CD4-positive, alpha-beta T cell treated with Interleukin-15 for 4 hours (primary cell): ENCODE measurements at places on chromosomes 1 and 21.
A peak's percentile ranks its signal among the peaks of the same experiment; 100 is the strongest.

- DNase-seq, result no peak
Observed at GRCh38 chr1:232143315-232143886, 486.5 kb downstream of the SIPA1L2 start.

DNA sequence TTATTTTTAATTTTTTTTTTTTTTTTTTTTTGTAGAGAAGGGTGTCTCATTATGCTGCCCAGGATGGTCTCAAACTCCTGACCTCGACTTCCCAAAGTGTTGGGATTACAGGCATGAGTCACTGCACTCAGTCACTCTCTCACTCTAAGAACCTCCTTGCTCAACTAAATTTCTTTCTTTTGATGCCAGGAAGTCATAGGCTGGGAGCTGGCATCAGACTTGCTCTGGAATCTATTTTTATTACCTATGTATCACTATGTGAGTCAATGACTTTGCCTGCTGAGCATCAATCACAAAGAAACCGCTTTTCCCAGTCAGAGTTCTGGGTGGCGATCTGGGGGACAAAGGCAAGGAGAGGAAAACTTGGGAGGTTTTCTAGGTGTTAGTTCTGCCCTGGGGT is 35.5 kb upstream of the PARP1 start:
- no peak for DNase-seq

GRCh38 chr1:42000766-42001165 is 82.0 kb upstream of the HIVEP3 start:
- DNase-seq, result no peak

DNA sequence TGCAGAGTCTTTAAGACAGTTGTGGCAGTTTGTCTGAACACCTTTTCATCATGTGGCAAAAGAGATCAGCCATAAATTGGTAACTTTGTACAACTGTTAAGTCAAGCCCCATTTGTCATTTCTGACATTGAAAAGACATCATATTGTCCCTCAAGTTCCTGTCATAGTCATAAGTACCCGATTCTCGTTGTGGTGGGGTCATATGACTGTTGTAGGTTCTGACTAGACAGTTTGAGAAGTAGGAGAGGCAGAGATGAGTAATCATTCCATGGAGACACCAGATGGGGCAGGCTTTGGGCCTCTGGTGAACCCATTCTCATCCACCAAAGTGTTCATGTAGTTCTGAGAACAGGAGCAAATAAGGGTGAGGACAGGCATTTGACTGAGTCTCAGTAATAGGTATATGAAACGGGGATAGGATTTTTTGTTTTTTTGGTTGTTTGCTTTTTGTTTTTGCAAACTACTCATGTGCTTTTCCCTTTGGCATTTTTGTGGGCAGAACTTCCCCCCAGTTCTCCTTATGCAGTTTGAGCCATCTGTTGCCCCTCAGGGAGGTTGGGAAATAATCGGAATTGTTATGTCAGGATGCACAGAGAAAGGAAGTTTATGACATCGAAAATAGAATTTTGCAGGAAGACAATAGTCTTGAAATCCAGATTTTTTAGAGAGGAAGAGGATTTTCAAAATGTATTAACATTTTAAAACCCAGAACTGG is 86.9 kb upstream of the KCNE2 start:
- no peak for DNase-seq

DNA sequence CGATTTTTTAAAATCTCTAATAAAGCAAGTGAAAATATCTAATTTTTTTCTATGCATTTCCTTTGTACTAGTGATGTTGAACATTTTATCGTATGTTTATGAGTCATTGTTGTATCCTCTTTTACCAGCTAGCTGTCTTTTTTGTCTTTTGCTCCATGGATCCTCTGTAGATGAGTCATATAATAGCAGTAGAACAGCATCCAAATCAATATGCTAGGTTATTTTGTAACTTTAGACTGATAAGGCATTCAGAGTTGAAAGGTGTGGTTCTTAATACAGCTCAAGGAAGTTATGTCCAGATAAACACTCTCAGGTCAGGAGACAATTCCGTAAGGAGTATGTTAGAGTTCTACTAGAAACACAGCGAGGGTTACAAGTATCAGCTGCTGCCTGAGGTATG is 31.9 kb downstream of the MAP10 start:
- no peak for DNase-seq

DNA sequence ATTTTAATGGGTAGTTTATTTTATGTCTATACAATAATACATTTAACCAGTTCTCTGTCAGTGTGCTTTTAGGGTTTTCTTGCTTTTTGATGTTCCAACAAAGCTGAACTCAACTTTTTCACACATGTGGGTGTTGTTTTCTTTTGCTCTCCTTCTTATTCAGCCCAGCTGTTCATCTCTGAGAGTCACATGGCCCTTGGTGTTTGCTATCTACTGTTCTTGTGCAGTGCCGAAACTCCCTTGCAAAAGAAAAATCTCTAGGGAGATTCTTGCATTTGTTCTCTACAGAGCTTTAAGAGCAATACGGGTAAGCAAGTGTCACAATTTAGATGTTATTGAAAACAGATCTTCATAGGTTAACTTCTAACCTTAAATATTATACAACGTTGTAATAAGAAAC is 281.1 kb upstream of the CXADR start:
- no peak for DNase-seq

DNA sequence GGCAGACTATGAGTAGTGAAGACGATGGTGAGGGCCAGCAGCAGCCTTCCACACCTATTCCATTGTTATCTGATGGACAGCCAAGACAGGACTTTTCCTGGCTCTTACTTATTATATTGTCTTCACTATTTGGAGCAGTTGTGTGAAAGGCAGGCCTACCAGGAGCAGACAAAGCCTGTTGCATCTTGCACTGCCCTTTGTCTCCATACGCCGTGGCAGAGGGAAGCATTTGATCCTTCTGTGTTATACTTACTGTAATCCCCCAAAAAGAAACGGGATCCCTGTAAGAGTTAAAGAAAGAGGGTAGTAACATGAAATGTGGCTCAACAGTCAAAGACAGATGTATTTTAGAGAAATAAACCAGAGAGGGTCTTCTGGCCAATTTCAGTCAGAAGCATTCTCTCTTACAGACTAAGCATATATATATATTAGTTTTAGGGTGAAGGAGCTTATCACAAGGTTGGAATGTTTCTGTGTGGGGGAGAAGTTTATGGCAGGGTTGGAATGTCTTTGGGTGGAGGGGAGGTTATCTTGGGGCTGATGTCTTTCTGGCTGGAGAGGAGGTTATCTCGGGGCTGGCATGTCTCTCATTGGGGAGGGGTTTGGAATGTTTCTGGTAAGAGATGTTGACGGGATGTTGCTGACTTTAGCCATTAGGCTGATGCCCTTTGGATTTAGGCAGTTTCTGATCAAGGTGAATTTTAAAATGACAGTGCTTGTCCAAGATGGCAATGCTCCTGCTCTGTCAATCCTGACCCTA is 23.4 kb upstream of the HSD3B1 start:
- DNase-seq, result no peak

GRCh38 chr21:17900990-17901385 is 81.8 kb upstream of the C21orf91 start:
- DNase-seq, result no peak

DNA sequence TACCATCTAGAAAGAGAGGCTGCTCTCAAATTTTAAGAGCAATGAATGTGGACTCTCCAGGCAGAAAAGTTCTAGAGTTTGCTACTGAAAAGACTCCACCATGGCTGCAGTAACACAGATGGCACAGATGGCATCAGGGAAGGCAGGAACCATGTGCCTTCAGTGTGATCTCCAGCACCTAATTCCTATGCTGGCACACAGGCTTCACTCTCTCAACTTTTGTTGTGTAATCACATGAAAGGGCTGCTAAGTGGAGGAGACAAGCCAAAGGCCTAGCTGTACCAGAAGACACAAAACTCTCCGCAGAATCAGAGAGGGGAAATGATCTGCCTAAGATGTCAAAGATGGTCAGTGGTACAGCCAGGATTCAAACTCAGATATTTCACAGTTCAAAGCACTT is 31.1 kb downstream of the ERI3 start:
- DNase-seq, result no peak

DNA sequence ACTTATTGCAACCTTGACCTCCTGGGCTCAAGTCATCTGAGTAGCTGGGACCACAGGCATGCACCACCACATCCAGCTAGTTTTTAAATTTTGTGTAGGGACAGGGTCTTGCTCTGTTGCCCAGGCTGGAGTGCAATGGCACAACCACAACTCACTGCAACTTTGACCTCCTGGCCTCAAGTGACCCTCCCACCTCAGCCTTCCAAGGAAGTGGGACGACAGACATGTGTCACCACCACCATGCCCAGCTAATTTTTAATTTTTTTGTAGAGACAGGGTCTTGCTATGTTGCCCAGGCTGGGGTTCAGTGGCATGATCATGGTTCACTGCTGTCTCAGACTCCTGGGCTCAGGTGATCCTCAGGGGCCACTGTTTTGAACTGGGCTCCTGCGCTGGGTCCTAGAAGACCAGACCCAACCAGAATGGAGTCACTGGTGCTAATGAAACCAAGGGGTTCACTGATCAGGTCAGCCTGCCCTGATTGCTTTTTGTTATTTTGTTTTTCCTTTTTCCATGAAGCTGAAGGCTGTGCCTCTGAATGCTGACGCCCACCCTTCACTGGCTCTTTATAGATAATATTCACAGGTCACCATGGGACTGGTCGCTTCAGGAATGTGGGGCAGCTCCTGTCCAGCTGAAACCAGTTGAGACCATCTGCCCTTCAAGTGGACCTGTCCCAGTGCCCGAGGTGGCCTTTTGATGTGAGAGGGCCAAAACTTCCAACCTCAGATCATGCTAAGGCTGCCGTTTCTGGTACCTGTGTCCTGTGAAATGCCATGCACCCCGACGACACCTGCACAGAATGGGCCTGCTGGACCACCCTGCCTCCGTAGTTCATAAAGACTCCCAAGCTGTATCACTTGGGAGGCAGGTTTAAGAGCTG is 4.9 kb downstream of the TRIM17 start:
- DNase-seq, result no peak

GRCh38 chr1:234607109-234608024 is 2.6 kb downstream of the IRF2BP2 start:
- DNase-seq, result no peak

DNA sequence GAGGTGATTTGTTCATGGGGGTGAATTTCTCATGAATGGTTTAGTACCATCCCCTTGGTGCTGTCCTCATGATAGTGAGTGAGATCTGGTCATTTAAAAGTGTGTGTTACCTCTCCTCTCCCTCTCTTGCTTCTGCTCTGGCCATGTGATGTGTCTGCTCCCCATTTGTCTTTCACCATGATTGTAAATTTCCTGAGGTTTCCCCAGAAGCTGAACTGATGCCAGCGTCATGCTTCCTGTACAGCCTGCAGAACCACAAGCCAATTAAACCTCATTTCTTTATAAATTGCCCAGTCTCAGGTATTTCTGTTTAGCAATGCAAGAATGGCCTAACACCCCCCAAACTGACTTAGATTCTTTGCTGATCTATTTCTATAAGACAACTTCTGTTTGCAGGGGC is 249.4 kb upstream of the B3GALT2 start:
- DNase-seq, result no peak

- DNase-seq, result no peak
Observed at GRCh38 chr1:174017231-174017970, 4.8 kb downstream of the RC3H1 start.

GRCh38 chr1:166974647-166975345 is 544 bp downstream of the ILDR2 start:
- peak; percentile 13 for DNase-seq

DNA sequence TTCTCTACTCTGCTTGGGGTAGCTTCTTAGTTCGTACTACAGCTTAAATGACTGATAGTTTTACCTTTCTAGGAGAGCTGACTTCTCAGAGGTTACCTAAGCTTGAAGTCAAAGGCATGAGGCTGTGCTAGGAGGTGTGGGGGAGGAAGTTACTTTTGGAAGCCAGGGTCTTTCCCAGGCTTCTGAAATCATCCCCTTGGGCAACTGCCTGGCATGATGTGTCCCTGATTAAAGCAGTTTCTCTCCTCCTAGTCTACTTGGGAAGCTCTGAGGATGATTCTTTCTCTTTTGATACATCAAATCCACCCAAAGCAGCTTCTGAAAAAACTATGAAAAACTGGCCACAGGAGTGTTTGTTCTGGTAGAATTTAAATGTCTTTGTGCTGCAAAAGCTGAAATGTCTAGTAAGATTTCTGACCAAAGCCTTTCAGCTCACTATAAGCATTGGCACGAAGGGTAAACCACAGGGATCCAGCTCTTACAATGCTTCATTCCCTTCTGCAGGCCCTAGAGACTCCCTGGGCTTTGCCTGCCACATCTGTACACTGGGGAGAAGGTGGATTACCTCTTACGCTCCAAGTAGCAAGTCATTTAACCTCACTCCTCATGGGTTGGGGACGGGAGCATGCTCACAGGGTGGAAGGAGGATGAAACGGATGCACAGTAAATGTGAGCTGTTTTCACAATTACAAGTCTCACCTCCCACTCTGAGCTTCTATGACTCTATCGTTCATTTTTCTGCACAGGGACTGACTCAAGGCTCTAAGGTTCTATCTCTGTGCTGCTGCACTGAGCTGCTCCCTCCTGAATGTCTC is 59.6 kb downstream of the RUNX1 start:
- peak; percentile 32 for DNase-seq

DNA sequence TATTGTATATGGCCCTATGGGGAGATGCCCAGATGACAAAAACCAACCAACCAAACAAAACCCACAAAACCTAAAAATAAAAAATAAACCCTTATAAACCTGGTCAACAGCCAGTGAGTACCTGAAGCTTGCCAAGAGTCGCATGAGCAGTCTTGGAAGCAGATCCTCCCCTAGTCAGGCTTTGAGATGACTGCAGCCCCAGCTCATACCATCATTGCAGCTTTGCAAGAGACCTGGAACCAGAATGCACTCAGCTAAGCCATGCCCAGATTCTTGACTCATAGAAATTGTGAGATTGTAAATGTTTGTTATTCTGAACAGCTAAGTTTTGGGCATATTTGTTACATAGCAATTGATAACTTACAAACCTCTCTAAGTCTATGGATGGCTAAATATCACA is 326.8 kb downstream of the HLX start:
- DNase-seq, result no peak

- DNase-seq, result no peak
Observed at GRCh38 chr1:33374336-33375105, 53.6 kb upstream of the A3GALT2 start.

DNA sequence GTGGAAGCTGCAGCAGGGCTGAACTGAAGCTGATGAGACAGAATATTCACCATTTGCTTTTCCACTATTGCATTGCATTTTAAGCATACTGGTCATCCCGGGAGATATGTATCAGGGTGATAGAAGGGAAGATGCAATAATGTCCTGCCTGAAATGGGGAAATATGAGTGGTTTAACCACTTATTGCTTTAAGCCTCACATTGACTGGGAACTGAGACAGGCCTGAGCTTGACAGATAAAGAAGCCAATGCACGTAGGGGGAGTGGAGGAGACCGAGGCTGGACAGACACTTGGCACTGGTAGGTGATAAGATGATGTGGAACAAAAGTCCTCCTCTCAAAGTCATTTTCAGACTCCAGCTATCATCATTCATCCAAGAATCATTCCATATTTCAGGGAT is 911.7 kb upstream of the NCAM2 start:
- no peak for DNase-seq

GRCh38 chr1:26856604-26857469 is 6.1 kb upstream of the SFN start:
- no peak for DNase-seq

- no peak for DNase-seq
Observed at GRCh38 chr1:93813076-93813475, 65.9 kb downstream of the DNTTIP2 start.

GRCh38 chr21:27047658-27048314 is 80.9 kb upstream of the ADAMTS5 start:
- DNase-seq, result no peak
